ENCODE measurements at places on chromosomes 2 and 18. TPM values are rescaled to one million over a fixed set of nuclear protein-coding genes. Genes with fewer than 3 reads are reported as not detected.

COL5A2 gene
- total RNA-seq = 0.68 TPM

CXCR1 gene
- 19.2 TPM for total RNA-seq

LINC00305 gene
- not detected for total RNA-seq

TXNDC2 gene
- total RNA-seq = not detected

C2orf42 gene
- total RNA-seq = 22.7 TPM

CMPK2 gene
- total RNA-seq = 5.8 TPM

ACVR2A gene
- total RNA-seq = 16.2 TPM

FBXO41 gene
- 13.8 TPM for total RNA-seq

MROH2A gene
- not detected for total RNA-seq

QPCT gene
- 2.1 TPM for total RNA-seq

FHOD3 gene
- total RNA-seq = not detected

CYP27C1 gene
- total RNA-seq = not detected

PLGLB1 gene
- 1.2 TPM for total RNA-seq

MYL1 gene
- total RNA-seq = not detected

UGP2 gene
- 100 TPM for total RNA-seq

UGT1A10 gene
- total RNA-seq = not detected

SCN9A gene
- total RNA-seq = 0.28 TPM
